ENCODE measurements at places on chromosomes 5 and 9.

- no peak for DNase-seq
These were observed 66.9 kb downstream of the HMCN2 start for GRCh38 chr9:130332384-130332926.

GRCh38 chr5:9529041-9529480 lies 16.8 kb downstream of the SEMA5A start:
- DNase-seq, result no peak

DNA sequence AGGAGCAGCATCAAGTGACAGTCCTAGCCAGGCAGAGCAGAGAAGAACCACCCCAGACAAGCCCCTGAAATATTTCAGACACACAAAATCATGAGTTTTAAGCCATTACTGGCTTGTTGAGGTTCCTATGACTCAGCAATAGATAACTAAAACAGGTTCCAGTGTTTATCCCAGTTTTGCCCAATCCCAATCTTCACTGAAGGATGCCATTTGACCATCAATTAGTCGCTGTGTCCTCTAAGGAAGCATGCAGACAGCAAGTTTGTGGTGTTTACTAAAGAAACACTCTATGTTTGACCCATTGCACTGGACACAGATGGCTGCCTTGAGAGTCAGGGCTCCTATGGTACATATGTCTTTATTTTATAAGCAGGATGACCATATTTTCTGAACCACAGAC lies 186.7 kb downstream of the SYK start:
- no peak for DNase-seq

DNA sequence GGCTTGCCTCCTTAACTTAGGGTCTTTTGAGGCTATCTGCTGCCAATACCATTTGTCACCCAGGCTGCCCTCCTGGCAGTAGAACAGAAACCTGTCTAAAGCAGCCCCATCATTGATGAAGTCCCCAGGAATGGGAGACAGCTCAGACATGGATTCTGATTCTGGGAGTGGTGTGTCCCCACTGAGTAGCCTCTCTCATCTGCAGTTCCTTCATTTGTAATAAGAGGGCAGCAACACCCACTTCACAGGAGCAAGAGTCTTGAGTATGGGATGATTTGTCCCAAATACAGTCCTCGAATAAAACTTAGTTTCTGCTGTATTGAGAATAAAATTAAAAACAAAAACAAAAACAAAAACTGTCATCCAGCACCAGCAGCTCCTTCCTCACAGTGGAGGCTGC lies 167.6 kb downstream of the ASTN2 start:
- DNase-seq, result no peak

GRCh38 chr9:78238046-78239038 lies 2.5 kb downstream of the CEP78 start:
- DNase-seq, result no peak

DNA sequence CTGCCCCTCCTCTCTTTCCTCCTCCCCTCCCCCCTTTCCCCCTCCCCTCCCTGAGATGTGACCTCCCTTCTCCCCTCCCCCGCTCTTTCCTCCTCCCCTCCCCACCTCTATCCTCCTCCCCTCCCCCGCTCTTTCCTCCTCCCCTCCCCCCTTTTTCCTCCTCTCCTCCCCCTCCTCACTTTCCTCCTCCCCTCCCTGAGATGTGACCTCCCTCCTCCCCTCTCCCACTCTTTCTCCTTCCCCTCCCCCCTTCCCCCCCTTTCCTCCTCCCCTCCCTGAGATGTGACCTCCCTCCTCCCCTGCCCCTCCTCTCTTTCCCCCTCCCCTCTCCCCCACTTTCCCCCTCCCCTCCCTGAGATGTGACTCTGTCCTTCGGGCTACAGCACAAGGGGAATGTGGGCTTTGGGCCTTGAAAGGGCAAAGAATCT lies 169.8 kb downstream of the COL23A1 start:
- DNase-seq, result no peak

DNA sequence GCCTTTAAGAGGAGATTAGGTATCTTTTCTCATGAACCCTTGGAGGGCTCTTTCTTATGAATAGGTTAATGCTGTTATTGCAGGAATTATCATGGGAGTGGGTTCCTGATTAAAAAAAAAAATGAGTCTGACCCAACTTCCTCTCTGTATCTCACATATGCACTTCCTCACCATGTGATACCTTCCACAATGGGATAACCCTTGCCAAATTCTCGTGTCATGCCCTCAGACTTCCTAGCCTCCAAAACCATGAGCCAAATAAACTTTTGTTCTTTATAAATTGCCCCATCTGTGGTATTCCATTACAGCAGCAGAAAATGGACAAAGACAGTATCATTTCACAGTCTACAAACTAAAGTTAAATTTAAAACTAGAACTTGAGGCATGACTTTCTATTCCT lies 1.0 kb downstream of the OR1B1 start:
- no peak for DNase-seq

- DNase-seq, result no peak
These were observed 37.9 kb upstream of the RASA1 start for GRCh38 chr5:87229780-87230179.

- DNase-seq, result no peak
These were observed 4.3 kb downstream of the EEIG1 start for GRCh38 chr9:127976498-127976897.

All from suppressor macrophage treated with lipopolysaccharide for 4 hours (primary cell).